NCI-H82 (cell line): ENCODE measurements at places on chromosomes 11 and 22.

DNA sequence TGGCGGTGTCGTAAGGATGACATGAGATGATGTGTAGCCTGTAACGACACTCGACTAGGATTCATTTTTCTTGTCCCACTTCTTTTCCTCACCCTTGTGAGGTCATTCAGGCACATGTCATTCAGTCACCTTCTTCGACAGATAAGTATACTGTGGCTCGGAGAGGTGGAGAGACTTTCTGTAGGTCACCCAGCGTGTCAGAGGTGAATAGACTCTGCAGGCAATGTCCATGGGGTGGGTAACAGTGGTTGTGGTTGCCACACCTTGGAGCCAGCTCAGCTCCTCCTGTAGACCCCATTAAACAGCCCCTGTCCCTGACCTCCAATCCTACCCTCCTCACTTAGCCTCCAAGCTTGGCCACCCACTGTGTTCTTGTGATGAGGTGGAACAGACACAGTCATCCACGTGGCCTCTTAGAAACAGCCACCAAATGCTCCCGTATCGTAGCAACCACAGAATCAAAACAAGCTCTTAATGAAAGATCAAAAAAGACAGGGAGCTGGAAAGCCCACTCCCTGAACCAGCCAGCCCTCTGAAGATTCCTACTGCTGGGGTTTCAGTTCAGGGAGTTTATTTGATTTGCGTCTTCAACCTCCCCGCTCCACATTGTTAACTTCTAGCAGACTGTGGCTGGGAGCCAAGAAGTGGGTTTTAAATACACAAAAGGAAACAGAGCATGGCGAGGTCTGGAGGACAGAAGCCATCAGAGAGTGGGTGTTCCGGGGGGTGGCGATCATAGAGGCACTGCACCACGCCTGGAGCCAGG is 89.0 kb upstream of the GRK3 start:
- peak; percentile 32 for DNase-seq

DNA sequence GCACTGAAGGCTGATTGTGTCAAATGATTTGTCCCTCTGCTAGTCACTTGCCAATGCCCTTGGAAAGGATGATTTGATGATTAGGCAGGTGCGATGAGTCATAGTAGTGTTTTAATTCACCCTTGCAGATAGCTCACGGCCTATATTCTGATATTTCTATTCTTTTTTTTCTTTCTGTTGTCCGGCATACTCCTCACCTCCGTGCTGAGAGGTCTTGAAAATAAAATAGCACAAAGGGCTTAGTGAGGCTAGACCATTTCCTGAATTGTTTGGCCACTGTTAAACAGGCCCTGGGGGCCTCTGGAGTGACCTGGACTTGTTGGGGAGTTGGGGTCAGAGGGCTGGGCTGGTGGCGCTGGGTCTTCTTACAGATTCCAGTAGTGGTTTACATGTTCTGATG is 99.8 kb downstream of the ZBTB16 start:
- no peak for DNase-seq

- no peak for DNase-seq
Measured at GRCh38 chr22:49481659-49482399, 345.8 kb downstream of the BRD1 start.

- no peak for DNase-seq
Measured at GRCh38 chr22:42912059-42912458, 55.0 kb upstream of the ARFGAP3 start.

DNA sequence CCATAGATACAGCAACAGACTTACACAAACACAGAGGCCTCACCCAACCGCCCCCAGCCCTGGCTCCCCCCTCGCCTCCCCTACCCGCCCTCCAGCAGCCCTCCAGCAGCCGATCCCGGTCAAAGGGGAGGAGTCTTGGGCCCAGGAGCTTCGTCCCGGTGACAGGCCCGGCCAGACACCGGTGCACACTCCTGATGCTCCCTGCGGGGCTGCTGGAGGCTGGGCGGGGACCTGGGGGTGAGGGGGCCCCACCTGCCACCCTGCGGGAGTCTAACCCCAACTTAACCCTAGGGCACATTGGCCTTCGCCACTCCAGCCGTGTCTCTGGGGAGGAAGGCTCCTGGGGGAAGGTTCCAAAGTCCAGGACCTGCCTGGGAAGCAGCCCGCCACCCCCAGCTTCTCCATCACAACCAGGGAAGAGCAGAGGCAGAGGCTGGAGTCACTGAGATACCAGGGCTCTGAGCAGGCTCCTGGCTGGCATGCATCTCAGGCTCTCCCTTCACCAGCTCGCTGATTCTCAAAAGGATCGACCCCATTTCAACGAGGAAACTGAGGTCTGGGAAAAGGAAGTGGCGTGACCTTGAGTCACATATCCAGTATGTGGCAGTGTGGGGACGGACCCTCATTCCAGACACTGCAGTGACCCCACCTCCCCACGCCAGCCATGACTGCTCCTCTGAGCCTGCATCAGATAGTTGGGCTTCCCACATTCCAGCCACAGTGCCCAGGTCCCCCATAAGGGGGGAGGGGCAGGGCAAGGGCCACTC is 14.4 kb downstream of the BCL9L start:
- peak; percentile 10 for DNase-seq

GRCh38 chr11:106012744-106013143 is 9.3 kb downstream of the MSANTD4 start:
- no peak for DNase-seq

DNA sequence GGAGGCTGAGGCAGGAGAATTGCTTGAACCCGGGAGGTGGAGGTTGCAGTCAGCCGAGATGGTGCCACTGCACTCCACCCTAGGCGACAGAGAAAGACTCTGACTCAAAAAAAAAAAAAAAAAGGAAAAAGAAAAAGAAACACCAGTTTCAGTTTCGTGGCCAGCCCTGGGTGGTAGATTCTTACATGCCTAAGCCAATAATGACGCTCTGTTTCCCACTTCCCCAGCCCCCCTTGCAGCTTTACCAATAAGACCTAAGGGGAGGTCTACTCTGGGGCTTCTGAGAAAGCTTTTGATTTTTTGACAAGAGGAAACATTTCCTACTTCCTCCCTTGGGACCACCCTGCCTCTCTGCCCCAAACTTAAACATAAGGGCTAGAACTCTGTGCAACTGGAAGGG is 30.0 kb upstream of the PTPRJ start:
- DNase-seq: no peak

DNA sequence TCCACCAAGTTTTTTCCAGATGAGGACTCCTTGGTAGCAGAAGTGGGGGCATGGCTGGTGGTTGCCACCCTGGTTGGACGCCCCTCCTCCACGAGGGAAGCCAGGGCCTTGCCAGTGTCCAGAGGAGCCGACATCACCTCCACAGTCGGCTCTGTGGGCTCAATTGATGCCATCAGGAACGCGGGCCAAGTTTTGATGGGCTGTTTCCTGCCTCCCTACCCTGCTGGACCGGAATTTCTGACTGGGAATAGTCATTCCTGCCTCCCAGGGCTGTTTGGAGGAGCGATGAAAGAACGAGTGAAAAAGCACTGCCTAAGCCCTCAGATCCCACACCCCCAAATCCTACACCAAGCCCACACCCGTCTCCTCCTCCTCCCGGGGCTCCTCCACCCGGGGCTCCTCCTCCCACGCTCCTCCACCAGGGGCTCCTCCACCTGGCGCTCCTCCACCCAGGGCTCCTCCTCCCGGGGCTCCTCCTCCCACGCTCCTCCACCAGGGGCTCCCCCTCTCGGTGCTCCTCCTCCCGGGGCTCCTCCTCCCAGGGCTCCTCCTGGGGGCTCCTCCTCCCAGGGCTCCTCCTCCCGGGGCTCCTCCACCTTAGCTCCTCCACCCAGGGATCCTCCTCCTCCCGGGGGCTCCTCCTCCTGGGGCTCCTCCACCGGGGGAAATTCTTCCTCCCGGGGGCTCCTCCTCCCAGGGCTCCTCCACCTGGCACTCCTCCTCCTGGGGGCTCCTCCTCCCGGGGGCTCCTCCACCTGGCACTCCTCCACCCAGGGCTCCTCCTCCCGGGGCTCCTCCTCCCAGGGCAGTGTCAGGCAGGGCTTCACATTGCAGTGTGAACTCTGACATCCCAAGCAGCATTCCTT is 10.0 kb upstream of the PRR5 start:
- no peak for DNase-seq
